ENCODE measurements at places on chromosomes 2 and 18.

- DNase-seq: no peak
These were observed 7.7 kb downstream of the APLF start for GRCh38 chr2:68475110-68475509.

- no peak for DNase-seq
These were observed 128.5 kb downstream of the RAPGEF4 start for GRCh38 chr2:172864182-172864581.

- DNase-seq: no peak
These were observed 96.7 kb downstream of the LRP2 start for GRCh38 chr2:169265591-169265990.

DNA sequence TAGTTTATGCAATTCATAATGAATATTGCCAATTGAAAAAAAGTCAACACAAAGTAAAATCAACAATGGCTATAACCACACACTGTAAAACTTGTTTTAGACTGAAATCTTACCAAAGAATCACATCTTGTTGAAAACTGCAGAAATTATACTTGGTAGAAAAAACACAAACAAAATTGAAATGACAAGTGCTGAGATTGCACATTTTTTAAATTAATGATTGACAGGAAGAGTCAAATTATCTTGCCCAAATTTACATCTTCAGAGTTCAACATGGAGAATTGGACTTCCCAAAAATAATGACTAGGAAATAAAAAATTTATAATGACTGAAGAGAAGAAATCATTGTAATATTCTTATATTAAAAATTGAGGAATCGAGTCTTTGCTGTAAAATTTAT is 84.6 kb upstream of the TTC39C start:
- no peak for DNase-seq

- no peak for DNase-seq
These were observed 59.5 kb downstream of the TMEM131 start for GRCh38 chr2:97936199-97936598.

GRCh38 chr2:30886080-30886479 is 78.8 kb upstream of the CAPN13 start:
- no peak for DNase-seq

GRCh38 chr2:157500334-157500733 is 56.4 kb upstream of the CYTIP start:
- DNase-seq: no peak

GRCh38 chr2:152468899-152469692 is 134.1 kb downstream of the FMNL2 start:
- no peak for DNase-seq

- DNase-seq: no peak
These were observed 205.3 kb downstream of the KCNS3 start for GRCh38 chr2:18083806-18084205.

DNA sequence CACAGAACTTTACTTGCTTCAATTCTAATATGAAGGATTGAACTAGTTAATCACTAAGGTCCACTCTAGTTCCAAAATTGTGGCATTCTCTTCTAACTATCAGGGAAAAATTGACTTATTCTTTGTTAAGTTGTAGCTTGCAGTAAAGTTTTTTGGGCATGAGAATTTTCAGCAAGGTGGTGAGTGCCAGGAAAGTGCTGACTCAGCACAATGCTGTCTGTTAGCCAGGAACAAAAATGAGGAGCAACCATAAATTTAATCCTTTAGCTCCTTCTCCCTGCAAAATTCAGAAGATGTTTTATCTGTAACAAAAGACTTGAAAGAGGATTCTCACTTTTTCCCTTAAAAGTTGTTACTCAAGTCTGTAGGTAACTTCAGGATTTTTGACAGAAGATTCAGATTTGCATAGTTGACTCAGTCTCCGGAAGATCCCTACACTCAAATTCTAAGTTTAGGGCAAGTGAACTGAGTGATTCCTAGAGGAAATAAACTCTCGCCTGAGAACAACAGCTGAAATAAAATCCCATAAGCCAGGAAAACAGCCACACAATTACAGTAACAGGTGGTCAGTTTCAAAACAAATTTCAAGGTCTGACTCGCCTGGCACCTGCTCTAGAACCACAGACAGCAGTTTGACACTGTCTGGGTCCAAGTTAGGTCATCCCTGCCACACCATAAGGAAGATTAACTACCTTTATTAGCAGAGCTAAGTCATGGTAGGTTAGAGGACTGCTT is 20.2 kb upstream of the DARS1 start:
- no peak for DNase-seq

- DNase-seq: no peak
These were observed 27.2 kb upstream of the EML4 start for GRCh38 chr2:42141687-42142546.

DNA sequence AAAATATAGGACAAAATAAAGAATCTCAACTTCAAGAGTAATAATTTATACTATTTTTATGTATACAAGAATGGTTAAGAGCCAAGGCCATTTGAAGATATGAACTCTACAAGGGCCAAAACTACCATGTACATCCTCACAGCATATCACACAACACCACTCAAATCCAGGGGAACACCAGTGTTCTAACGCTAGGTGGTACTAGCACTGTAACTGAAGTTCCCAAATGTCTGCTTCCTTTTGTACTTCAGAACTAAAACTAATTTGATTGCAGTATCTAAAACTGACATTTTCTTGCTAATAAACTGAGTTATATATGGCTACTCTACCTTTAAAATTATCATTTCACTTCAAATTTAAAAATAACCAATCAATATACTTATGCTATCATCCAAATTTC is 47.0 kb downstream of the REV1 start:
- no peak for DNase-seq

GRCh38 chr2:45653122-45653913 is 1.8 kb downstream of the PRKCE start:
- DNase-seq: no peak

- no peak for DNase-seq
These were observed 64.4 kb downstream of the LONRF2 start for GRCh38 chr2:100257939-100258338.

- no peak for DNase-seq
These were observed 300.4 kb downstream of the KCNS3 start for GRCh38 chr2:18178736-18179349.

- no peak for DNase-seq
These were observed 116.2 kb downstream of the METTL8 start for GRCh38 chr2:171317492-171318125.

GRCh38 chr2:175568109-175568730 is 386.7 kb upstream of the ATP5MC3 start:
- no peak for DNase-seq

DNA sequence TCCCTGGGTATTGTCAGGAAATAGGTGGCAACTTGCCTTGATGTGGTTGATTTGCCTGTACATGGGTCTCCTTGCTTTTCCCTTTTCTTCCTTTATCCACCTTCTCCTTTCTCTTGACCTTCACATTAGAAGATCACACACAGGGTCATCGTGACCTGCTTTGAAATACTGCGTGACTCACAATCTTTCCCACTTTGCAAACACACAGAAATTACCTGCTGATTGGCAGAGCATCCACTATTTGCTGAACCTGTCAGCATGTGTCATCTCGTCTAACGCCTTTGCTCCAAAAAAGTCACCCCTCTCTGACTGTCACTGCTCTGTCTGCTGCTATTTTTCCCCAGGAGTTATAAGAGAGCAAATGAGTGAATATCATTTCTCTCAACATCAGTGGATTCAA is 60.8 kb downstream of the MYO3B start:
- no peak for DNase-seq

DNA sequence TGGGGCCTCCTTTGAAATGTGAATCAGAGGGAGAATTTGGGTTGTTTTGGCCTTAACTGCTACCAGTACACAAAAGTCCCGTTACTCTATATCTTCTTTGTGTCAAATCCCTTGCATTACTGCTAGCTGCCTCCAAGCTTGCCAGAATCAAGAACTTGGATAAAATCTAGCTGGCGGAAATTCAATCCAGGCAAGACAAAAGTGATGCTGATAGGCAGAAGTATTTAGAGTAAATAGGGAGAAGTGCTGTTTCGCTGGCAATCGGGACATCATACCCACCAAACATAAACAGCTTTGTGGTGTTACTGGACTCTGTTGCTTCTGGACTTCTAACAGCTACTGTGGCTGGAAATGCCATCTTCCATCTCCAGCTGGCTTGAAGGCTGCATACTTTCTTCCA is 2.5 kb downstream of the IFIH1 start:
- DNase-seq: no peak

DNA sequence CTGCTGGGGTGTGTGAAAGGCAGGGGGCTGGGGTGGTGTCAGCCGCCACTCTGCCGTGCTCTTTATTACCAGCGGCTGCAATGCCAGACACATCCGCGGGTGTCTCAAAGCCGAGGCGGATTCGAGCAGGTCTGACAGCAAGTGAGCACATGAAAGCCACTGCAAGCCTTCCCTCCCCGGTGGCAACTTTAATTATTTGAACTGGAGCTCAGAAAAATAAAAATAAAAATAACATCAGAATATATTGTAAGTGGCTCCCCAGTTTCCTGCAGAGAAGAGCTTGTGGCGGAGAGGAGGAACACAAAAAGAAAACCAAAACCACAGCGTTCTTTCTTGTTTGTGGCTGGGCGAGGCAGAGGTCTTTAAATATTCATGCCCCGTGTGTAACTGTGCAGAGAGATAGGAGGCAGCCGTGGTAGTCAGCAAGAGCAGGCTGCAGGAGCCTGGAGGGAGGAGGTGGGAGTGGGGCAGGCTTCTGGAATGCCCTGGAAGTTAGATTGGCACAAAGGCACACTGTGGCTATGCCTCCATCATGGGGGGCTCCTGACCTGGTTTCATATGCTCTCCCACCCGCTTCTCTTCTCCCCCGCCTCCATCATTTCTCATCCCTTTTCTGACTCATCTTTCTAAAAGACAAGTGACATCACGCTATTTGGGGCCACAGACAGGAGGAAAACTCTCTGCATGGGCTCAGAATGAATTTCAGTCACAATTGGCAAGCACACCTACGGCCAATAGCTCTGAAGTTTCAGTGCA is 199.8 kb downstream of the CLIP4 start:
- DNase-seq: no peak

DNA sequence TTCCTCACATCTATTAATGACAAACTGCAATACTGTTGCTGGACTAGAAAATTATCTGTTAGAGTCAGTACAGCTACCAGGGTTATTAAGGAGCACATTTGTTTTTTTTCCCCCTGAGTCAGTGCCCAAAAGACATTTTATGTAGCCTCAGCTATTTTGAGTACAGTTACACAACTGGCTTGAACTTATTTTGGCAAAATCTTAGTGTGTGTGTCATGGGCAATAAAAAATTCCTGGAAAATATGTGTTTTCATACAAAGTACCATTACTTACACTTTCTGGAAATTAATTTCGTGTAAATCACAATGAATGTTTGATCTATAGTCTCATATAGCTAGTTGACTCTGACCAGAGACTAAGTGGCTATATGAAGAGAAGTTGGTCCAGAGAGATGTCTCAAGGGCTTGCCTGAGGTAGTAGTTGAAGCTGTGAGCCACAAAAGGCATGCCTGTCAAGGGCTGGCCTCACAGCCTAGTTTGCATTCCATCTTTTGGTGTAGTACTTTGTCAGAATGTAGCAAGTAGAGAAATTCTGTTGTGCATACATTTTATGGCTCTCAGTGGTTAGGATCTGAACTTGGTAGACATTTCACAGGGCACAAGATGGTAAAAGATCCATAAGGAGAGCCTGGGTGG is 283.4 kb downstream of the MTX2 start:
- no peak for DNase-seq

GRCh38 chr2:29834624-29835023 is 86.8 kb downstream of the ALK start:
- no peak for DNase-seq

- DNase-seq: no peak
These were observed 707.8 kb downstream of the DSC3 start for GRCh38 chr18:30334781-30335180.

DNA sequence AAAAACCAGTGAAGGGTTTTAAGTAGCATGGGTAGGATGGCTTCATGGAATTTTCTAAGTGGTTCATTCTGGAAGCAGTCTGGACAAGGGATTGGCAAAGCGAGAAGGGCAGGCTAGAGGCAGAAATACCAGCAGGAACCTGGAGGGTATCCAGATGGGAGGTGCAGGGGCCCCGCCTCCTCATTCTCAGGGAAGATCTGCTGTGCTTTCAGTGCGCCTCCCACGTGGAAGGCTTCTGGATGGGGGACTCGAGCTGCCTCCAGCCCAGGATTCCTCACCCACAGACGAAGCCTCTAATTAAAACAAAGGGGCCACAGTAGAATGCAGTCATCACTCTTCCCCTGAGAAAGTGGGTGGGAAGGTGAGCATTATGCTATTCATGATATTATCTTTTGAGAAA is 79.8 kb downstream of the VSNL1 start:
- DNase-seq: no peak

DNA sequence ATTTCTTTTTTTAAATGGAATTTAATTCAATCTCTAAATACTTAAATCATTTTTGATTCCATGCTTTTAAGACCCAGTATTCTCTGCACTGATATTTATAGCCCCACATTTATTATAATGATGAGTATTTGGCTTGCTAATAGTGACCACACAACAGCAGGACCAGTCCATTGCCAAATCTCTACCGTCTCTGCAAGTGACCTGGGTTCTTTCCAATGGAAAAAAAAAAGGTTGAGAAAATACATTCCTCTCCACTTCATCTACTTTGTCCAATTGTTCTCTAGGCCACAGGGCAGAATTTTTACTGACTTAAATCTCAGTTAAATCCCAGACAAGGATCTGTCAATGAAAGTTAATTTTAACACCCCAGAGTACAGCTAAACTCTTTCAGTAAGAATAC is 20.5 kb downstream of the GRB14 start:
- DNase-seq: no peak

Data from breast epithelium (tissue), 4 donors.